ENCODE measurements at places on chromosomes 2 and 18.

DNA sequence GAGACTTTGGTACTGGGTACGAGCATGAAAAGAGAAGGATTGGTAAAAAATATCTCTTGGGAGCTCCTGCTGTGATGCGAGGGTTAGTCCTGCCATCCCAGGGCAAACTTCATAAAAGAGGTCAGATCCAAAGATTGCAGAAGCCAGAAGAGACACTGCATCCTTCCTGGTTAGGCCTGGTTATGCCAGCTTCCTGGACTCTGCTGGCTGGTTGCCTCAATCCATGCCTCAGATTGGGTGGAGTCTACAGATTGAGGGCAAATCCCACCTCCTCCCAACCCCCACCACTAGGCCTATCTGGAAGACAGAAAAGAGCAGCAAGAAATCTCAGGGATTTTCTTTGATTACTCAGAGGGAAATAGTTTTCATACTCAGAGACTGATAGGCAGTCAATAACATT, 5.3 kb upstream of the ACADL start:
- no peak for DNase-seq

DNA sequence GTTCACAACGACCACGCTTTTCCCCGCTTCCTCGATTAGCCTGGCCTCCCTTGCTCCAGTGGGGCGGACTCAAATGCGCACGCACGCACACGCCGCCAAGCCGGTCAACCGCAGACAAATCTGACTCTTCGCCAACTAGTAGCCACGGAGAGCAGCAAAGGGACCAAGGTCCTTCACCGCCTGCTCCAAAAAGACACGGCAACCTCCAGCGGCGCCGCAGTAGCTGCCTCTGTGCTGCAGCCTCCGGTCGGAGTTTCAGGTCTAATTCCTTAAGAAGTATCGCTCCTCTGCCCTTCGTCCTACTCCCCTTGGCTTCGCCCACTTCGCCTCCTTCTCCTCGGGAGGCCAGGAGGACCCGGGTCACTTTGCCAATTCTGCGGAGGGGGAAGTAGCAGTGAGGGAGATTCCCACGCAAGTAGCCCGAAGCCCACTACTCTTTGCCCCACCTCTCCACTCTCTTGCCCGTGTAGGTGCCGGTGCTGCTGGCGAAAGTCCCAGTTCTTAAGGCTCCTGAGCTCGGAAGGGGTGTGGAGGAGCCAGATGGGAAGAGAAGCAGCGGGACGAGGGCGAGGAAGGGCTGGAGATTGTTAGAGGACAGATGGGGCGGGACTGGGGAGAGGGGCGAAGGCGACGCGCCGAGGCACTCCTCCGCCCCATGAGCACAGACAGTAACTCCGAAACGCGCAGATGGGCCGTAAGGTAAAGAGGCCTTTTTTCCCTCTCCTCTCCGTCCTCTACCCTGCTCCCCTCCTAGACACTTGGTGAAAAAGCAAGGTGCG, 615 bp downstream of the AKAIN1 start:
- DNase-seq: no peak

- no peak for DNase-seq
These were observed 303.6 kb downstream of the SLC8A1 start for GRCh38 chr2:40148334-40148733.

GRCh38 chr18:49707599-49707998, 105.7 kb downstream of the ACAA2 start:
- DNase-seq: no peak

DNA sequence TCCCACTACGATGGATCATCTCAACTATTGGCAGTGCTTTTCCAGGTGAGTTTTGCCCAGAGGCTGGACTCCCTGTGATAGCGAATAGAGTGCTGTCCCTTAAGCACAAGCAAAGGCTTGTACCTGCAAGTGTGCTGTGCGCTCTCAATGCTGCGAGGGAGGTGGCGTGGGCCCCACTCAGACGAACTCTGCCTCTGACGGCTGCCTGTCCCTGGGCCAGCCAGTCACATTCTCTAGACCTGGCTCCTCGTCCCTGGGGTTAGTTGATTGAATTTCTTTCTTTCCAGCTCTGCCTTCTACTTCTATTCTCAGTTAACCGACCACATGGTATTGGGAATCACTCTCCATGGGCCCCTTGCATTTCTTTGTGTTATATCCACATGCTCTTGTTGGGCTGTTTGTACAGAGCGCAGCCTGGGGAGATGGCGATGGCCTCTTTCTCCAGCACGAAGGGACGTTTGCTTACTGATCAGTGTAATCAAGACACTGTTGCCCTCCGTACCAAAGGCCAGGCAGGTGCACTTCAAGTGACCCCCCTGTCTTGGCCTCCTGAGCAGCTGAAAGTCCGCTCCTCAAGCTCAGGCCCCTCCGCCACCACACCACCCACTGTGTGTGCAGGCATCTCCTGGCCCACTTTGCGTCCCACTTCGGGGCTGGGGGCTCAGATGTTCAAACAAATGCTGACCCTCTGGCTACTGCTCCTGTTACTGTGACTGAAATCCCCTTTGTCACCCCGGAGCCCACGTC, 151.3 kb downstream of the ZNF236 start:
- DNase-seq: no peak

GRCh38 chr2:119486886-119487285, 37.4 kb downstream of the SCTR start:
- no peak for DNase-seq

DNA sequence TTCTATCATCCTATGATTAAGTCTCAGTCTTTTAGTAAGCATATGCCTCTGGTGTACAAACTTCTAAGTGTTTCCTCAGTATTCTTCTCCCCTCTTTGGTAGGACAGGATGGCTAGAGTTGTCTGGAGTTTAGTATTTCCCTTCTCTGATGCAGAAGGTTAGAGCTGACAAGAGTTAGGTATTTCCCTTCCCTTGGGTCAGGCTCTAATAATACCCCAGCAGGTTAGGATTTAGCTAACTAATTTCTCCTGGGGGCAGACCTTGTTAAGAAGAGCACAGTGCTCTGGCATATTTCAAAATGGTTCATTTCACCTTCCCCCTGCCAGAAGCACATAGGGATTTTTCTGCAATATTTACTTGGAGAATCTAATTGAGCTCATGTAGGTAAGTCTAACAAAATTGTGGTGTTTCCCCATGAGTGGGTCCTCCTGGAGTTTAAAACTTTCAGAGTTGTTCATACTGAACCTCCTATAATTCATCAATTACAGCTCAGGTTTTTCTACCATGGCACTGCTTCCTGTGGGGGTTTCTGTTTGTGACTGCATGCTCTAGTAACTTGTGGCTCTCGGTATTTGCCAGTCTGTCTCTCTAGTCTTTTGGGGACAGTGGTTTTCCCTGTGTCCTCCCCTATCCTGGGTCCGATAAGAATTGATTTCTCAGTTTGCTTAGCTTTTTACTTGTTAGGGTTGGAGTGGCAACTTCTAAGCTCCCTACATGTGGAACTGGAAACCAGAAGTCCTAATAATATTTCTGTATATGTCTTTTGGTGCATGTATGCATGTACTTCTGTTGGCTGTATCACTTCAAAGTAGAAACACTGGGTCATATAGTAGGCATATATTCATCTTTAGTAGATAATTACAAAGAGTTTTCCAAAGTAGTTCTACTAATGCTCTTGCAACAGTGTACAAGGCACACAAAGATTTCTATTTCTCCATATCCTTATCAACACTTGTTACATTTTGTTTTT, 77.7 kb downstream of the GDF7 start:
- DNase-seq: no peak

DNA sequence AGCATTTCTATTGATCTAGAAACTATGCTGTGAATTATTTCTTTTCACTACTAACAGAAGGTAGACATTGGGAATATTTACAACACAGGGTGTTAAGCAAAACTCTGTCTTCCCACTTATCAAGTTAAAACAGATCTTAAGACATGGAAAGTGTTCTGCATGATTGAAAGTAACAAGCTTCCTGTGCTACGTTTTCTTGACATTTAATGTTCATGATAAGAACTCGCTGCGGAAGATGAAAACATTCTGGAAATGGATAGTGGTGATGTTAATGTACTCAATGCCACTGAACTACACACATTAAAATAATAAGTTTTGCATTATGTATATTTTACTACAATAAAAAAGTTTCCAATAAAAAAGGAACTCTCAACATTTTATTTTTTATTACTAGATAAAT, 74.4 kb upstream of the SCN7A start:
- DNase-seq: no peak

DNA sequence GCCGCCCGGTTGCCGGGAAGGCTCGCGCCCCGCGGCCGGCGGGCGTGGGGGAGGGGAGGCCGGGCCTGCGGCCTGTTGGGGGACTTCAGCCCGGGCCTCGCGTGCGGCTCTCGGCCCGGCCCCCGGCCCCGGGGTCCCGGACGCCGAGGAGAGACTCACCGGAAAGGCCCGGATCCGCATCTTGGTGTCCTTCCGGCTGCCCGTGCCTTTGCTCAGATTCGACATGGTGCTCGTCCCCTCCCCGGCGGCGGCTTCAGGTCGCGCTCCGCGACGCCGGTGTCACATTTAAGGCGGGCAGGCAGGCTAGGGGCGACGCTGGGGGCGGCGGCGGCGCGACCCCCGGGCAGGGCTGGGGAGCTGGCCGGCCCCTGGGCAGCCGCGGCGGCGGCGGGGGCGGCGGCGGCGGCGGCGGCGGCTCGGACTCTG, 365 bp downstream of the CUL3 start:
- DNase-seq: peak; percentile 41

DNA sequence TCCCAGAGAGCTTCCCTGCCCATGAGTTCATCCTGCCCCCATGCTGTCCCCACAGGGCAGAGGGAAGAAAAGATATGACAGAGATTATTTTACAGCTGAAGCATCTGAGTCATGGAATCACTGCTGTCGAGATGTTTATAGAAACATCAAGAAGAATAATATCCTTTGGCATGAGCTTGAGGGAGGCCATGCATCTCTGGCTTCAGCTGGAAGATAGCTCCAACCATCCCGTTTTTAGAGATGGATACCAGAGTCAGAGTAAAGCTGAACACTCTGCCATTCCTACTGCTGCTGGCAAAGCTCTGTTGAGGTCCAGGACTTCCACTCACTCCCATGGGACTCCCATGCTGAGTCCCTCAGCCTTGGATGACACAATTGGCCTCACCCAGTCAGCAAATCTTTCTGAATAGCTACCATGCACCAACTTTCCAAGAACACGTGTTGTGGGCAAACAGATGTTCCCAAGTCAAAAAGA, 167.8 kb downstream of the TTC32 start:
- DNase-seq: no peak

DNA sequence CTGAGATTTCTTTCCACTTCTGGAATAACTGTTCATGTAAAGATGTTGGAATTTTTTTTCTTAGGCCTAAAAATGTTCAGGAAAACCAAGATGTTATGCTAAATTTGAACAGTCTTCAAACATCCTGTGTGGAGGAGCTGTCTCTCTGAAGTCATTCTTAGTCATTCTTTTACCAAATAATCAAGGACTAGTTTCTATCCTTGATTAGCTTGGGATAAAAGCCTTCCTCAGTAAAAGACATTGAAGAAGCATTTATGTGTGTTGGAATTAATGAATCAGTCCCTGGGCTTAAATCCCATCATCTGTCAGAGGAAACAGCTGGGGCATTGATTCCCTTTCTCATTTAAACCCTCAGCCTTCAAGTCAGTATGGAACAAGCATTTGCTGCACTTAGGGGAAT, 300.1 kb upstream of the NXPH2 start:
- DNase-seq: no peak

DNA sequence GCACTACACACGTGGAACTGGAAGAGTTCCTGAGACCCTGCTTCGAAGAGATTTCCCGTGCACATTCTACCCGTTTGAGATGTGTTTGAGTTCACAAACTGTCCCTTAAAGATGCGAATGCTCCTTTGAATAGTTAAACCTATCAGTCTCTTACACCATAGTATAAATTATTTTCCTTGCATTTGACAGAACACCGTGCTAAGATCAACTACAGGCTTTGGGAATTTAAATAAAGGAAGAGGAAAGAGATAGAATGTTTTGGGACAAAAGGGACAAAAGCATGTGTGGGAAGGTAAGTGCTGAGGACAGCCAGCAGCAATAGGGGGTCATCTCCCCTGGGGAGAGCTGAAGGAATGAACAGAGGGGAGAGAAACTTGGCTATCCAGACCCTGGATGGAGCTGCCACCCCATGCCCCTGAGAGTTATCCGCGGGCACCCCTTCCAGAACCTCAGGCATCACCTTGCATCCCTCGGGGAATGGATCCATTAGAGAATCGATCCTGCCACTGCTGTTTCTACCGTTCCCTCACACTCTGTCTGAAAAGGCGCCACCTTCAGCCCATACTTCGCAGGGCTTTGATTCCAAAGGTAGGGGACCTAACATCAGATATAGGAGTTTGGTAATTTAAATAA, 888 bp upstream of the ADCY3 start:
- no peak for DNase-seq

- no peak for DNase-seq
These were observed 113.9 kb downstream of the CCDC74A start for GRCh38 chr2:131641414-131642206.

DNA sequence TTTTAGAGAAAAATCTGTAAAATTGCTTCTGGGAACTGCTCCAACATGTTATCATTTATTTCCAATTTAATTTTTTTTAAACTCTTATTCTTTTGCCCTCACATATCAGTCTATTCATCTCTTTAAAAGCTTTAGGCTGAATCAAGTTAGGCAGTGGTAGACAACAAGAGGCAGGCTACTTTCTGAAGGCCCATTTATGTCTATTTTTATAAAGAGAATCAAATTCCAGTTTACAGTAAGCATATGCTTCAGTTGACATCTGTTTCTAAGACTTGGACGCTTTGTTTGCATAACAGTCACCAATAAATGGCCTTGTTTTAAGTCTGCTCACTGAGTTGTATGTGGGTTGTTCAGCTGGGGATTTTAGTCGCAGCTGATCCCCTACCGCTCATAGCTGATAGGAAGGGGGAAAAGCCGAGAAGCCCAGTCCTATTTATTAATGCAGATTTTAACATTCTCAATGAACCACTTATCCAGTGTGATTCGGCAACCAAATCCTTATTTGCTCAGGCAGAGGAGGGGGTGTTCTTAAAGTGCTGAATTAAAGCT, 260.4 kb upstream of the SIX3 start:
- no peak for DNase-seq

DNA sequence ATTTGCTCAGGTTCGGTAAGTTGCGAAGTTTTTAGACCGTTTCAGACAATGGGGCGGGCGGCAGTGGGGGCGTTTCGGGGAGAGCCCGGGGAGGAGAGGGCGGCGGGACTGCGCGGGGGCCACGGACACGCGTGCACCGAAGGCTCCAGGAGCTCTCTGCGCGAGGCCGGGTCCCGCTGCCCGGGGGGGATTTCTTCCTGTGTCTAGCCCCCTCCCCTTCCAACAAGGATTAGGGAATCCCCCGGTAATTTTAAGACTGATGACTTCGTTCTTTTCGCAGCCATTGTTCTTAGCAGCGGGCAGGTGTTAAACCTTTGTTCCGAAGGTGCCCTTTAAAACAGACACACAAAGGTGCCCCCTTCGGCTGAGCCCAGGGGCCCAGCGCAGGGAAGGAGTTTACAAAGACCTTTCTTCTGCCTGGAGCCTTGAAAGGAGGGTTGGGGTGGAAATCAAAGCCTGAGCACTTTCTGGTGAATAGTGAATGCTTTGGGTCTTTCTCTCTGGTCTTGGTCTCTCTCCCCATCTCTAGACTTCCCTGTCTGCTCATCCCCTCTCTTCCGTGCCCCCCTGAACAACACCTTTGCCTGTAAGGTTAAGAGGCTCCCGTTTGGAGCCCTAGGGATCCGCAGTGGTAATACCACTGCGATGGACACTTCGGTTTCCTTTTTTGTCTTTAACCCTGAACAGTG, 2.1 kb downstream of the TRIB2 start:
- no peak for DNase-seq

GRCh38 chr2:204226305-204226880, 289.8 kb downstream of the ICOS start:
- DNase-seq: no peak

- no peak for DNase-seq
These were observed 14.7 kb downstream of the NABP1 start for GRCh38 chr2:191692502-191693115.
